NCI-H748 treated with DMSO at 0.1 percent for 48 hours (cell line): ENCODE measurements at places on chromosomes 16 and 17.

GRCh38 chr16:48592839-48593429, 17.0 kb downstream of the N4BP1 start:
- no peak for DNase-seq

DNA sequence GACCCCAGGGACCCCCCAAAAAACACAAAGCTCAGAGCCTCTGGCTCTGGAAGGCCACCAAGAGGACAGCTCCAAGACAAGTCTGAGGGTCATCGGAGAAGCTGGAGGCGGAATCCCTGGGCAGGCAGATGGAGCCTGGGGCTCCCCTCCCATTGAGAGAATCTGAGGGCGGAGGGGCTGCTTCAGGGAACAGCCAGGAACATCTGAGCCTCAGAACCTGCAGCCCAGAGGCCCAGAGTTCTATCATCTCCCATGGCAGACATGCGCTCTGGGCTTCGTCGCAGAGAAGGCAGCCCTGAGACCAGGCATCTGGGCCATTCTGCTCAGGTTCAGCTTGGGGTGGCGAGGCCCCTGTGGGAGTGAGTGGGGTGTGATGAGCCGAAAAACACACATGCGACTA, 7.1 kb upstream of the SPPL2C start:
- no peak for DNase-seq

GRCh38 chr17:80795754-80796153, 195.9 kb upstream of the CHMP6 start:
- DNase-seq, result no peak

DNA sequence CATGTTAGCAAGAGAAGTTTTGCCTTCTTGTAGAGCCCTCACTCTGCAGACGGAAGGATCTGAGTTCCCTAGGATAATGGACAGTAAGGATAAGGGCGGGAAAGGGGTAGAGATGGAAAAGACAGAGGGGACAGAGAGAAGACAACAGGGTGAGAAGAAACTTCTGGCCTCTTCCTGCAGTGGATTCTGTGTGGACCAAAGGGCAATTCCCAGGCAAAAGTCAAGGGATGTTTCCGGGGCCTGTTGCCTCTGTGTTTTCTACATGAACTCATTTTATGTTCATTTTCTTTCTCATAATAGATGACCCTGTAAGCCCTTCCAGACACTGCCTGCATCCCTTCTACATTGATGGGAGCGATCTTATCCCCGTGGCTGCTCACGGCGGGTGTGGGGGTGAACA, 647 bp upstream of the TMEM238L start:
- DNase-seq, result no peak

DNA sequence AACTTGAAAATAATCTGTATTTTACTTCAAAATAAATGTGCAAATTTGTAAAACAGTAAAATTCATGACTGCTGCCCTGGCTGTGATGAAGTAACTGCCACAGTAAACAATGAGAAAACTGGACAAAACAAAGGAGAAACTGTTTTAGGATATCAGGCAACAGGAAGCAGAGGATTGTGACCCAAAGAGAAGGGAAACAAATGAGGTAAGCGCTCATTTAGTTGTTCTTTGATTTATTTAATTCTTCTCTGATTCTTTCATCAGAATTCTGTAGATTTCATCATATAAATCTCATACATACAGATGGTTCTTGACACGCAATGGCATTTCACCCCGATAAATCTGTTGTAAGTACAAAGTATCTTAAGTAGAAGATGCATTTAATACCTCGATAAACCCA, 198.1 kb upstream of the AXIN2 start:
- no peak for DNase-seq

DNA sequence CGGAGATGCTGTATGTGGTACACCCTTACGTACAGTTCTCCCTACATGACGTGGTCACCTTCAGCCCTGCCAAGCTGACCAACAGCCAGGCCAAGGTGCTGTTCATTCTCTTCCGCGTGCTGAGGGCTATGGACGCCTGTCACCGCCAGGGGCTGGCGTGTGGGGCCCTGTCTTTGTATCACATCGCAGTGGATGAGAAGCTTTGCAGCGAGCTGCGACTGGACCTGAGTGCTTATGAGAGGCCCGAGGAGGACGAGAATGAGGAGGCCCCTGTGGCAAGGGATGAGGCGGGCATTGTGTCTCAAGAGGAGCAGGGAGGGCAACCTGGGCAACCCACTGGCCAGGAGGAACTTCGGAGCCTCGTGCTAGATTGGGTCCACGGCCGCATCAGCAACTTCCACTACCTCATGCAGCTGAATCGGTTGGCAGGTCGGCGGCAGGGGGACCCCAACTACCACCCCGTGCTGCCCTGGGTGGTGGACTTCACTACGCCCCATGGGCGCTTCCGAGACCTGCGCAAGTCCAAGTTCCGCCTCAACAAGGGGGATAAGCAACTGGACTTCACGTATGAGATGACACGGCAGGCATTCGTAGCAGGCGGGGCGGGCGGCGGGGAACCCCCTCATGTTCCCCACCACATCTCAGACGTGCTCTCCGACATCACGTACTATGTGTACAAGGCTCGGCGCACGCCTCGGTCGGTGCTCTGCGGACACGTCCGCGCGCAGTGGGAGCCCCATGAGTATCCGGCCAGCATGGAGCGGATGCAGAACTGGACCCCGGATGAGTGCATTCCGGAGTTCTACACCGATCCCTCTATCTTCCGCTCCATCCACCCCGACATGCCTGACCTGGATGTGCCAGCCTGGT, 1.4 kb downstream of the WDR81 start:
- DNase-seq, result no peak

DNA sequence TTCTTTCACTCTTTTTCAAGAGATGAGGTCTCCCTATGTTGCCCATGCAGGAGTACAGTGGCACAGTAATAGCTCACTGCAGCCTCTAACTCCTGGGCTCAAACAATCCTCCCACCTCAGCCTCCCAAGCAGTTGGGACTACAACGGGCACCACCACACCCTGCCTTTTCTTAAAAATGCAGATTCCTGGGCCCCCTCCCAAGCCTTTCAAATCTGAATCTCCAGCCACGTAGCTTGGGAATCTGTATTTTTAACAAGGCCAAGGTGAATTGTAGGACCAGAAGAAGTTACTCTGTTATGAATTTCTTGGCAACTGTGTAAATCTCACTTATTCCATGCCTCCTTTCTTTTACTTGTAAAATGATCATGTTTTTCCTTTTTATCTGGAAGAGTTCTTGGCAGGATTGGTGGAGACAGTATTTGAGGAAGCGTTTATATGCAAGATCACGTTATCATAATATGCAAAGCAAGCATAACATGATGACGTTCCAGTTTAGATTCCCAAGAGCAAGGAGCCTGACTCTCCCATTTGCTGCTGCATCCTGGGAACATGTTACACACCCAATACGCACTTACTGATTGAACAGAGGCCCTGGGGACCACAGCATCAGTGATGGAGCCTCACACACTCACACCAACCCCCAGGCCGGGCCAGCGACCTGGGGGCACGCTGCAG, 44.5 kb downstream of the LITAF start:
- DNase-seq, result no peak

GRCh38 chr16:88649924-88650748, 717 bp downstream of the CYBA start:
- DNase-seq, result no peak

GRCh38 chr17:63398680-63399079, 47.4 kb downstream of the CYB561 start:
- no peak for DNase-seq

GRCh38 chr17:20703781-20704180, 124.3 kb downstream of the CDRT15L2 start:
- DNase-seq, result no peak

DNA sequence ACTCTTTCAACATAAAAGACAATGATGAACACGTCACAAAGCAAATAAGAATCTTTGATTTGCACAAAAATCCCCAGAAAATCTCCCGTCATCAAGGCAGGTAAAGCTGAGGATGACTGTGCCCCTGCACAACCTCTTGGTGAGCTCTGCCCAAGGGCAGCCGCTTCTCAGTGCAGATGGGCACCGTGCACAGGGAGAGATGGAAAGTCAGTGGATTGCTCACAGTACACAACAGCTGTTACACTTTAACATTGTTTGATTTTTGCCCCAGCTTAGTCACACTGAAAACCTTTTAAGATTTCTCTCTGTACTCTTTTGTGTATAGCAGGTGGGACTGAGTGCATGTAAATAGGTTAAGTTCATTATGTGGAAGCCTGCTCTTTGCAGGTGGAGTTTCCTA, 104.2 kb downstream of the CDK5R1 start:
- DNase-seq, result peak; percentile 76

GRCh38 chr16:47713225-47713595, 252.1 kb downstream of the PHKB start:
- DNase-seq, result no peak

- no peak for DNase-seq
Measured at GRCh38 chr17:4109449-4109848, 33.4 kb downstream of the ZZEF1 start.

GRCh38 chr17:64273006-64273405, 9.9 kb upstream of the TEX2 start:
- no peak for DNase-seq

- DNase-seq, result no peak
Measured at GRCh38 chr17:81990836-81991683, 13.6 kb downstream of the ASPSCR1 start.

GRCh38 chr16:50498431-50499155, 49.6 kb upstream of the NKD1 start:
- no peak for DNase-seq

- DNase-seq, result no peak
Measured at GRCh38 chr17:38872671-38873385, 3.0 kb downstream of the LASP1 start.

- peak; percentile 75 for DNase-seq
Measured at GRCh38 chr17:73639932-73640331, 4.3 kb downstream of the SDK2 start.

GRCh38 chr17:29565643-29566472, 979 bp downstream of the ABHD15 start:
- DNase-seq, result peak; percentile 87

GRCh38 chr16:85641776-85642176, 28.7 kb downstream of the GSE1 start:
- no peak for DNase-seq

DNA sequence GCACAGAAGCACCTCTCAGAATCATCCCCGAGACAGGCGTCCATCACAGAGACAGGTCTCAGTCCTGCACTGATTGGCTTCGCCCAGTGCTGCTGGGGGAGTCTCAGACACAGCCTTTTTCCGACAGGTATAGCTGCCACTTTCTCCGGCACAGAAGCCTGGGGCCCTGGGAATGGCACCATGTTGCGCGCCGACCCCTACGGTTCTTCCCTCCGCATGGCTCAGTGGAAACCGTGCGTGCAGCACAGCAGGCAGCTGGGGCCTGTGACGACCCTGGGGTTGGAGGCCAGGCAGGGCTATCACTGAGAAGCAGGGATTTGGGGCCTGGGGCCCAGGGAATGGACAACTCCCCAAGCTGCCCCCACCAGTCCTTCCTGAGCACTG, 29.7 kb upstream of the CDH15 start:
- DNase-seq, result no peak

GRCh38 chr17:36506249-36506826, 19.9 kb downstream of the ZNHIT3 start:
- DNase-seq, result no peak

DNA sequence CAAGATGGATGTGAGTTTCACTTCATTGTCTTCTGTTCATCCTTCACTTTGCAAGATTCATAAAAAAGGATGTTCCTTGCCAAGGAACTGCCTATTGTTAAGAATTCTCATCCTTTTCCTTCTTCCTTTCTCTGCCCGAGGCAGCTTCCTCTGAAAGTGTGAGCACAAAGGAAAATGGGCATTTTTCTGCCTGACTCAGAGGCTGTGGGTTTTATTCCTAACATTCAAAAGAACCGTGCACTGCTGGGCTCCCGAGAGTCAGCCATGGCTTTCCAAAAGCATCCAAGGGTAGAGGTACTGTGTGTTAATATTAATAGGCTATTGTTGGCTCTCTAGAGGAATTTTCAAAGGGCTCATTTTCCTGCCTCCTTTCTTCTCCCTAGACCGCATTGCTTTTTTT, 289.4 kb downstream of the ABCC12 start:
- DNase-seq, result no peak

DNA sequence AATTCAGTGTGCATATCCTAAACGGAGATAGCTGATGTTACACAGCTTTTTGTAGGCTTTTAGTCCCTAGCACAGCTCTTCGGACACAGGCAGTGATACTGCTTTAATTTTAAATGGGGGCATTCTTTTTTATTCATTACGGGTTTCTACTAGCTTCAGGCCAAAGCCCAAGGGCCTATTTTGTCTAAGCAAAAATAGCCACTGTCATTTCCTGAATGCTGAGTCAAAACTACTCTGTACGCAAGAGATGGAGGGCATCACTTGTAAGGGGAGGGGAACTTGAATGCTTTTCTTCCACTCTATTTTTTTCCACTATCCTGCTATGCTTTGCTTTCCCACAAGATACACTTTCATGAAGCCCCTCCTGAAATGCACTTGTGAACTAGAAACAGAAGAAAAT, 360.7 kb downstream of the PMP22 start:
- DNase-seq, result no peak

GRCh38 chr17:45761957-45762565, 22.1 kb upstream of the CRHR1 start:
- DNase-seq, result no peak

GRCh38 chr17:78969865-78970264, 9.9 kb downstream of the LGALS3BP start:
- no peak for DNase-seq

DNA sequence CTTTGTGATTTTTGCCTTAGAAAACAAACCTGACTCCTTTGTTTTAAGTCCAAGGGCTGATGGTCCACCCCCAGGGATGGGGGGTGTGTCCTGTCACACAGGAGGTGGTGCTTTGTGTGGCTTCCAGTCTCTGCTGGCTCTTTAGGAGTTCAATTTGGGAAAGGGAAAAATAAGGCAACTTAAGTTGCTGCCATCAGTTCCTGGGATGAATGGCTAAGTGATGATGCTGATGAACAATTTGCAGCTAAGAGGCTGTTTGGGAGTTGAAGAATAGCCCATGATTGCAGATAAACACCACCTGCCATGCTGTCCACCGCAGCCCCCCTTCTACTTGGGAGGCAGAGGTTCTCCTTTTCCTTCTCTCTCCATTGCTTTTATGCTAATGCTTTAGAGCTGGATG, 40.2 kb downstream of the ARL4D start:
- DNase-seq, result no peak

GRCh38 chr17:35684055-35684802, 47.2 kb upstream of the RASL10B start:
- no peak for DNase-seq
